T-cell (primary cell): ENCODE measurements at places on chromosomes 2 and 18. TPM values are rescaled to one million over a fixed set of nuclear protein-coding genes. Genes with fewer than 3 reads are reported as not detected.
A peak's percentile ranks its signal among the peaks of the same experiment; 100 is the strongest.

- DNase-seq: no peak
Measured at GRCh38 chr2:186546846-186547245, 43.0 kb upstream of the ITGAV start.

- DNase-seq: no peak
Measured at GRCh38 chr2:156999661-157000060, 257.8 kb upstream of the GALNT5 start.

DNA sequence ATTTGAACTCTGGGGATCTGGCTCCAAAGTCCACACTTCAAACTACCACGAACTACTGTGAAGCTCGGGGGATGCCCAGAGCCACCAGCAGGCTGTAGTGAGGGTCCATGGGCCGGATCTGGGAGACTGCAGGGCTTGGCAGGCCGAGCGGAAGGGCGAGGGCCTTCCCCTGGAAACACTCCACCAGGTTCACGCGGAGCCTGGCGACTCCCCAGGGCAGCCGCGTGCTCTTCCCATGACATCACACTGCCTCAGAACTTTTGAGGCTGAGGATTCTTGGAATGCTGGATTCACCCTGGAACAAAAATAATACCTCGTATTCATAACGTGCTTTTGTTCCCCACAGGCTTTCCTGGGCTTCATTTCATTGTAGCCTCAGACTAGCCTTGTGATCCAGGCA is 201.0 kb downstream of the SMAD7 start:
- no peak for DNase-seq

GRCh38 chr2:210768329-210768910 is 212.0 kb downstream of the CPS1 start:
- no peak for DNase-seq

- DNase-seq: no peak
Measured at GRCh38 chr2:113176696-113177355, 3.1 kb downstream of the PSD4 start.

- DNase-seq: no peak
Measured at GRCh38 chr2:148978026-148978685, 60.3 kb upstream of the LYPD6B start.

GRCh38 chr2:148994341-148994740 is 44.2 kb upstream of the LYPD6B start:
- DNase-seq: no peak

DNA sequence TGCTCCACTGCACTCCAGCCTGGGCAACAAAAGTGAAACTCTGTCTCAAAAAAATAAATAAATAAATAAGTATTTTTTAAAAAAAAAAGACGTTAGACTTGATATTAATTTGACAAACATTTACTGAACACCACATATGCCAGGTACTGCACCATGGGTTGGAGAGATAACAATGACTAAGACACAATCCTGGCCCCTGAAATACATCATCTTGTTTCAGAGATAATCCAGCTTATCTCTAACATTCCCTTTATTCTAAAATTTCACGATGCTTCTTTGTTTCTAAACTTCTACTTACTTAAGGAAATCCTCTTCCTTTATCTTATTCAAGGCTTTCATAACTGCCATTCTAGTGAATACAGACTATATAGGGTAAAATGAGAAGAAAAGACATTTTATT is 55.0 kb upstream of the PEX13 start:
- no peak for DNase-seq

- no peak for DNase-seq
Measured at GRCh38 chr18:57445488-57446319, 10.5 kb downstream of the ONECUT2 start.

DNA sequence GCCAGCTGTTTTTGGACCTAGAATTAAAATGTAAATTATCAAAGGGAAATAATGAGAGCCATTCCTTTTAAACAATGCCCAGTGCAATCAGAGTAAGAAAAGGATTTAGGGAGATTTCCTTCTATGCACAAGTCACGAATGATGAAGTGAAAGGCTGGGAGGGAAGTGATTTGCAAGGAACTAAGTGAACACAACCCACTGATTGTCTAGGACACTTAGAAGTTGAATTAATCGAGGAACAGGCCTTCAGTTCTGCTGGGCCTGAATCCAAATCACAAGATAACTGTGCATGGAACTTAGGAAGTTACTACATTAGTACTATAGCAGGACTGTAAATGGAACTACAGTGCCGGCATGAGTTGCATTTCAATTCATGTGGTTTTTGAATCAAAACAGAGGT is 17.7 kb downstream of the MAP2 start:
- no peak for DNase-seq

DNA sequence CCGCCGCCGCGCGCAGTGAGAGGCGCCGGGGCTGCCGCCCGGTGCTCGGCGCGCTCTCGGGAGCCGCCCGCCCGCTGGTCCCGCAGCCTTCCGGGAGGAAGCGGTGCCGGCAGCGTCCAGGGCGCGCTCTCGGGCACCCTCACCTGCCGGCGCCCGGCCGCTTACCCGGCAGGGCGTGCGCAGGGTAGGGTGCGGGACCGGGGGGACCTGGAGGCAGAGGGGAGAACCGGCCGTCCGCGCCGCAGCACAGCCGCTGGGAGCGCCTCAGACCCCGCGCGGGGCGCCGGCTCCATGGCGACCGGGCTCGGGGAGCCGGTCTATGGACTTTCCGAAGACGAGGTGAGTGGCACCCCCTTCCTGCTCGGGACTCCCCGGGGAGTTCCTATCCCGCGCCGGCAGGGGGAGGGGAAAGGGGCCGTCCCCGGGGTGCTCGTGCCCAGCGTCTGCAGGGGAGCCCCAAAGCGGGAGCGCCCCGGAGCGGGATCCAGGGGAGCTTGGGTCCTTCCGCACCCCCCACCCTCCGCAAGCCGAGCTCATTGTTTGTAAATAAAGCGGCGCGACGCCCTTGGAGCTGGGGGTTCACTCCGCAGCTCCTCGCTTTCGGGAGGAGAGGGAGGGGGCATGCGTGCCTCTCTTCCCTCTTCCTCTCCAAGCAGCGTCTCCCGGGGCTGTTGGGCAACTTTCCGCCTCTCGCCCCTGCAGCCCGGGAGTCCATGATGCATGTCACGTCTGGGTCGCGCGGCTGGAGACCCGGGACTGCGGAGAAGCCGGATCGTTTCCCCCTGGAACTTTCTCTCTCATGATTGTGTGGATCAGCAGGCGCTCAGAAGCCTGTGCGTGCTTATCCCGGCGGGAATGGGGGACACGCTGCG is 580 bp downstream of the NEDD4L start:
- peak; percentile 42 for DNase-seq

- DNase-seq: no peak
Measured at GRCh38 chr2:98912957-98913915, 22.8 kb downstream of the CRACDL start.

- DNase-seq: no peak
Measured at GRCh38 chr18:12658426-12659138, 675 bp upstream of the SPIRE1 start.

Gene MYO5B
- total RNA-seq: 0.09 TPM

Gene PLEK
- 24.6 TPM for total RNA-seq

Gene RGPD4
- not detected for total RNA-seq
